Stimulated activated CD4-positive, alpha-beta T cell treated with anti-CD3 and anti-CD28 coated beads, Interleukin-12 subunit alpha, Interleukin-12 subunit beta, amount 100 ng/mL, for 4 hours (primary cell): ENCODE measurements at places on chromosomes 1 and 21.

DNA sequence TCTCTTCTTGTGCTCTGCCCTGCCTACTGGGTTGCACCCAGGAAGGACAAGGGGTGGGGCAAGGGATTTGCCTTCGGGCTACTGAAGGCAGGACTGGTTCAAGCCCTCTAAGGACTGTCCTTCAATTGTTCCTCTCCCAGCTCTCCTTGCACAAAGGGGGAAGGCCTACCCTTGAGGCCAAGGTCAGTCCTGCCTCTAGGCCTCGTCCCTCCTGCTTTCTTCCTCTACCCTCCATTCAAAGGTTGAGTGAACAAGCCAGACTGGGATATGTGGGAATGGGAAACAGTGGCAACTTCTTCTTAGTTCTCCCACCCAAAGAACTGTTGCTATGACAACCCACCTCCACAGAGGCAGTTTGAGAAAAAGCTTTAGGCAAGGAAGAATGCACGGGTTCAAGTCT, 2.7 kb downstream of the LURAP1 start:
- no peak for DNase-seq

DNA sequence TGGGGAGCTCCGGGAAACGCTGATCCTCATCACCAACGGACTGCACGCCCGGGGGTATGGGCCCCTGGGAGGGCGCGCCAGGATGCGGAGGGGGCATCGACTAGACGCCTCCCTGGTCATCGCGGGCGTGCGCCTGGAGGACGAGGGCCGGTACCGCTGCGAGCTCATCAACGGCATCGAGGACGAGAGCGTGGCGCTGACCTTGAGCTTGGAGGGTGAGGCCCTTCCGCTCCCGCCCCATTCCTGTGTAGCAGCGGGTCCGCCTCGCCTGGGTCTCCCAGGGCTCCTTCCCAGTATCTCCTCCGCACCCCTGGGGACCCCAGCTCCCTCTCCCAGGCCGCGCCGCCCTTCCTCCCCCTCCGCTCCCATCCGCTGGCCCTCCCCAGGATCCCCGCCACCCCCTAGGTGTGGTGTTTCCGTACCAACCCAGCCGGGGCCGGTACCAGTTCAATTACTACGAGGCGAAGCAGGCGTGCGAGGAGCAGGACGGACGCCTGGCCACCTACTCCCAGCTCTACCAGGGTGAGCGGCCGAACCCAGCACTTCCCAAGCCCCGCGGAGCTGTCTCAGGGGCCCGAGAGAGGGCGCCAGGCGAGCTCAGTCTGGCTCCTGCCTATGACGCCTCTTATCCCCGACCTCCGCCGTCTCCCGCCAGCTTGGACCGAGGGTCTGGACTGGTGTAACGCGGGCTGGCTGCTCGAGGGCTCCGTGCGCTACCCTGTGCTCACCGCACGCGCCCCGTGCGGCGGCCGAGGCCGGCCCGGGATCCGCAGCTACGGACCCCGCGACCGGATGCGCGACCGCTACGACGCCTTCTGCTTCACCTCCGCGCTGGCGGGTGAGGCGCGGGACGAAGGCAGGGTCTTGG, 5.0 kb downstream of the HAPLN2 start:
- peak; percentile 48 for DNase-seq

DNA sequence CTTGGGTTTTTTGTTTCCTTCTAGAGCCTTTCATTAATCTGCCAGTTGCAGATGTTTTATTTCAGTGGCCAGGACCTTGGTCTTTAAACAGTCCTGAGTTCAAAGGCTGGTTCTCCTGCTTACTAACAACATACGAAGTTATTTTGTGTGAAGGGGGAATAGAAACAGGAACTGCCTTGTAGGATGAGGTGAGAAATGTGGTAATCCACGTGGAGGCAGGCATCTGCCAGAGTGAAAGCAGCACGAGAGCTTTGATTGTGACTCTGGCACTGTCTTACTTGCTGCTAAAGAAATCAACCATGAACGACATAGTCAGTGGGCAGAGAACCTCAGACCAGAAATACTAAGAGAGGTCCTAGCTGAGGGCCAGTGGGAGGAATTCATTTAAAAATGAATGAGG, 30.4 kb downstream of the TMEM63A start:
- DNase-seq: no peak

DNA sequence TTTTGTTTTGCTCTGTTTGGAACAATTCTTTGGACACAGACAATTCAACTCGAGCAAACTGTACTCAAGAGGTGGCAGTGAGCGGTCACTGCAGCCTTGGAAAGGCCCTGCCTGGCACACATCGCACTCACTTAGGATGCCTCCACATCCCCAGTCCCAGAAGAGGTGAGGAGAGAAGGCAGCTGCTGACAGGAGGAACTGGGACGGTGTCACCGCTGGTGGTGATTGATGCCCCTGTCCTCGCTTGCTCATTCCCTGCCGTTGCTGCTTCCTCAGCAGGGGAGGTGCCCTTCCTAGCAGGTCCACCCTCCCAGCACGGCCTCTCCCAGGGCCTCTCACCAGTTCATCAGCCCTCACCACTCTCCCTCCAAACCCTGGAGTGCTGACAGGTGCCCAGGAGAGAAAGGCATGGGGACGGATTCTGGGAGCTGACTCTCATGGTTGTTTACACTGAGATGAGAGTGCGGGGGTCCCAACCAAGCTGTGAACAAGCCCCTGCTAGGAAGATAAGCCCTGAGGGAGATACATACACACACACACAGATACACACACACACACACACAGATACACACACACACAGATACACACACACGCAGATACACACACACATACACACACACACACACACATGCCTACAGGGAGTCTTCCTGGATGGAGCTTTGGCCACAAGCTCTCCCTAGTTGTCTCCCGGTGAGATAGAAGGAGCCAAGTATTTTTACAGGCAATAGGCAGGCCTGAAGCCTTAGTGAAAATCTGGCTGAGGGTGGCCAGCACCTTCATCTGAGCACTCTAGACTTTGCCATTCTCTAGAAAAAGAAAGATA, 101.1 kb downstream of the CDC7 start:
- DNase-seq: no peak

- DNase-seq: no peak
Observed at GRCh38 chr1:7255303-7256058, 470.2 kb downstream of the CAMTA1 start.

DNA sequence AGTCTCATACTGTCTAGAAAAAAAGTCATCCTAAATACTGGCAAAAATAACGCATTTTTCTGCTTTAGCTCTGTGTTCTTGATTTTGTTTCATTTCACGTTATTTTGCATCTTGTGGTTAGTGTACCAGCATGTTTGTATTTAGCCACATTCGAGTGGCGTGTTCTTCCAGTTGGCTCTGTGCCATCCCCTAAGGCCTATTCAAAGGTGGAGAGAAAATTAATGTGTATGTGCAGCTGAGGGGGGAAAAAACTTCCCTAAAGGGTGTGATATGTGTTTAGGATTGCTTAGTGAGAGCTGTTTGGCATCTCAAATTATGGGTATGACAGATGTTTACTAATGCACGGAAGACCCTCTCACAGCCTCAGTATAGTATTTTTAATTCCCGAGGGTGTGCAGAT, 12.1 kb downstream of the DNAJC16 start:
- DNase-seq: no peak

GRCh38 chr1:237931581-237931980, 40.9 kb upstream of the ZP4 start:
- DNase-seq: no peak

DNA sequence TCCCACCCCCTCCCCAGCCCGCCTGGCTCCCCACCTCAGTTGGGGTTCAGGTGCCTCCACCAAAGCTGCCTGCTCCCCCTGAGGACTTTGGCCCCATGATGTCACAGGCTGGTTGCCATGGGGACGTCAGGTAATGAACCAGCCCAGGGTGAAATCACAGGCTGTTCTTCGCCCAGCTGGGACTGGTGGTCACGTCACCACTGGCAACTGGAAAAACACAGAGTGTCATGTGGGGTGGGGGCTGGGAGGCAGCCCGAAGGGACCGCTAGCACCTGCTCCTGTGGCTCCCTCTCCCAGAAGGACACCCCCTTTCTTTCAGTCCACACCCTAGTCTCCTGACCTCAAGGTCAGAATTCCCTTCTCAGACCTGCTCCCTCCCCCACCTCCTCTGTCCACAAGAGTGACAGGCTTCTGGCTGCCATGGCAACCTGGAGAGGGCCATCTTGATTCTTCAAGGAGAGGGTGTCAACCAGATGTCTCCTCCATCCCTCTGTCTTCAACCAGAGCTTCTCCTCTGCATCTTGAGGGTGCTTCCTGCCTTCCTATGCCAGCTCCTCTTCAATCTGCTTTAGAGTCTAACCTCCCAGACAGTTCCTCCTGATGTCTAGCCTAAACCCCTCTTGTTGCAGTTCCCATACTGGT, 6.2 kb downstream of the FAM131C start:
- DNase-seq: no peak

DNA sequence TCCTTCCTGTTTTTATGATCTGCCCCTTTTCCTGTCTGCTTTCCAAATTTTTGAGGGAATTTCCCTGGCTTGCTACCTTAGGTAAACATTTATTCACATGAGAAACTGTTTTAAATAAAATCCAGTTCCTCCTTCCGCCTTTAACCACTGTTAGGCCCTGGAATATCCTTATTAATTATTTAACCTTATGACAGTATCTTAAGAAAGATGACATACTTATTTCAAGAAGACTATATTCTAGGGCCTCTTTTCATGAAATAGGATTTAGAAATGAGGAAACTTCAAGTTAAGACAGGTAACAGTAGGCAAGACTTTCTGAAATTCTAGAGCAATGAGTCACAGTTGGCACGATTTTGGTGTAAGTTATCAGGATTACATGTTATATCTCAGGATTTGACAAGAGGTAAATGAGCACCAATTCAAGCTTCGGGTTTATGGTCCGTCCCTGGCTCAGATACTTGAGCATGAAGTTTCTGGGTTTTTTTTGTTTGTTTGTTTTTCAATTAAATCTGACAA, 2.0 kb upstream of the TNFSF18 start:
- no peak for DNase-seq

- DNase-seq: no peak
Observed at GRCh38 chr1:237197470-237198425, 155.8 kb downstream of the RYR2 start.

GRCh38 chr1:223250632-223251015, 107.6 kb upstream of the TLR5 start:
- DNase-seq: no peak

DNA sequence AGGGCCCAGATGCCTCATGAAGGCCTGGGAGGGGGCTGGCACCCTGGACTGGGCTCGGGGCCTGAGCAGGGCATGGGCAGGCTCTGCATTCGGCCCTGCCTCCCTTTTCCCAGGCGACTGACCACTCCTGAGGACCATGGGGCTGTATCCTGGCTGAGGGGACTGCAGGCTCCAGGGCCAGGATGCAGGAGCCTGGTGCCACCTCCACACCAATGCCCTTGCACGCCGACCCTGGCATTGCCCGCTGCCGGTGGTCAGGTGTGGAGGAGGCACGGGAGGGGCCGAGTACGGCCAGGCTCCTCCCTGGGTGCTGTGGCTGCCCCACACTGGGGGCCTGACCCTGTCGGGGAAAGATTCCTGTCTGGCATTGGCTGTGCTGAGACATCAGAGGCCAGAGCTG, 128.9 kb downstream of the SIK1 start:
- DNase-seq: no peak

- no peak for DNase-seq
Observed at GRCh38 chr1:32501865-32502264, 37.0 kb downstream of the ZBTB8B start.

- no peak for DNase-seq
Observed at GRCh38 chr1:235015291-235015985, 113.2 kb downstream of the TOMM20 start.

- no peak for DNase-seq
Observed at GRCh38 chr1:84774669-84775534, 84.6 kb upstream of the SSX2IP start.

GRCh38 chr21:35294231-35294898, 245.3 kb upstream of the RUNX1 start:
- DNase-seq: no peak

- DNase-seq: no peak
Observed at GRCh38 chr1:70220517-70221237, 503 bp upstream of the SRSF11 start.

- no peak for DNase-seq
Observed at GRCh38 chr1:246417813-246418564, 89.1 kb downstream of the SMYD3 start.

- no peak for DNase-seq
Observed at GRCh38 chr1:26785611-26786436, 1.9 kb upstream of the PIGV start.

GRCh38 chr1:115813727-115814126, 27.2 kb downstream of the NHLH2 start:
- DNase-seq: no peak

DNA sequence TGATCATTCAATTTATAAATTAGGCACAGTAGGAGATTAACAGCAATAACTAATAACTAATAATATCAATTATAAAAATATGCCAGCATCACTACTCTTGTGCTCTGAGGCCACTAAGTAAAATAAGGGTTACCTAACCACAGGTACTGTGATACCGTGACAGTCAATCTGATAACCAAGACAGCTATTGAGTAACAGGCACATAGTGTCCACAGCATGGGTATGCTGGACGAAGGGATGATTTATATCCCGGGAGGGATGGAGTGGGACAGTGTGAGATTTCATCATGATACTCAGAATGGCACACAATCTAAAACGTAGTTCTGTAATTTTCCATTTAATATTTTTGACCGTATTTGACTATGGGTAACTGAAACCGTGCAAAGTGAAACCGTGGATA, 39.4 kb downstream of the CD46 start:
- no peak for DNase-seq

DNA sequence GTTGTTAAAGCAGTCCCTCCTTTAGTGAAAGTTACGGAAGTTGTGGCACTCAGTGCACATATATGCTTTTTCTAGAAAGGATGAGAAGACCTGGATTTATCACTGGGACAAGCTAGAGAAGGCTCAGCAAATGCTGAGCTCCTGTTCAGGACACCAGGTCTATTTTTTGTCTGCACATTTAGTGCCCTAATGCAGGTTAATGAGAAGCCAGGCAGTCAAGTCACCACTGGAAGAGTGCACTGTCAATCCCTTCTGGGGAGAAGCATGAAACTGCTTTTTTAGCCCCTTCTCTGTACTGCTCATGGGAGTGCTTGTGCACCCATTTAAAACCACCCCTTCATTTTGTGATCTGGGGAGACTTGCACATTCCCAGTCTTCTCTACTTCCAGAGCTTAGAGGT, 624.1 kb upstream of the USP24 start:
- no peak for DNase-seq

DNA sequence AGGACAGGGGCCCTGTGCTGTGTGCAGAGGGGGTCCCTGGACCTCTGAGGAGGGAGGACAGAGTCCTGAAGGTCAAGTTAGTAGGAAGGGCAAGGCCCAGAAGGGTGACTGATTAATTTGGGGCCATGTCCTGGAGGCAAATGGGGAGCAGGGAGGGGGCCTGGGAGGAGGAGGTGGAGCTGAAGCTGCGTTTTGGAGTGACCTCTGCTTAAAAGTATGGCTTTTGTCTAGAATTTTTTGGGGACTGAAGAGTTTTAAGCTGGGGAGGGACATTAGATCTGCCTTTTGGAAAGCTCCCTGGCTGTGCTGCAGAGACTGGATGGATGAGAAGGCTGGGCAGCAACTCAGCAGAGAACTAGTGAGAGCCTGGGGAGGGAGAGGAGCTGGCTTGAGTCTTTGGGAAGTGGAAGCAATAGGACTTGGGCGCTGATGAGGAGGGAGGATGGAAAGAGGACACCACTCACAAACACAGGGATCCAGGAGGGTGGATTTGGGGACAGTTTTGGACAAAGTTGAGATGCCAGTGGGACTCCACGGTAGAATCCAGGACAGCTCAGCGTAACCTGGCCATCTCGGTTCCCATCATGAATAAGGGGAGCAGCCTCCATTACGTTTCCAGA, 52.9 kb downstream of the ACBD3 start:
- DNase-seq: no peak

- no peak for DNase-seq
Observed at GRCh38 chr1:78036450-78036849, 9.3 kb upstream of the GIPC2 start.

GRCh38 chr1:172602706-172603105, 56.2 kb upstream of the FASLG start:
- DNase-seq: no peak
